D341Med (cell line): ENCODE measurements at places on chromosomes 12 and 14.

DNA sequence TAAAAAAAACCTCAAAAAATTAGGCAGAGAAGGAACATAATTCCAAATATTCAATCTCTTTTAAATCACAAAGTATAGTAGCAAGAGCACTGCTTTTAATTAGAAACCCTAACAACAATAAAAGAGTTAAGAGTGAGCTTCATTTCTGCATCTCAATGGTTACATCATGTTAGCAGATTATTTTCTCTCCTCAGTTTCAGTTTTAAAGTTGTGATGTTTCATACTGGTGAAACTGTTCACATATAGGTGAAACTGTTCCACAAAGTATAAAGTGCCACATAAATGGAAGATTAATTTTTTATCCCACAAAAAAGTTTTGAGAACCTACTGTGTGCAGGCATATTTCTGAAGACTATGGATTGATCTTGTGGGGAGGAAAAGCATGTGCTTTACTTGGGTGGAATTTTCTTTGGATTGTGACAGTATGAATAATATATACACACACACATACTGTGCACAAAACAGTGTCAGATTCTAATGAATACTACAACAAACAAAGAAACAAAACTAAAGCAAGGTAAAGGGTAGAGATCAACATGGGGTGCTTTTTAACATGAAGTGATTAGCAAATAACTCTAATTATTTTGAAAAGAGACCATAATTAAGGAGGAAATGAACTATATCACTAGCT, 17.1 kb downstream of the LUM start:
- DNase-seq = no peak

DNA sequence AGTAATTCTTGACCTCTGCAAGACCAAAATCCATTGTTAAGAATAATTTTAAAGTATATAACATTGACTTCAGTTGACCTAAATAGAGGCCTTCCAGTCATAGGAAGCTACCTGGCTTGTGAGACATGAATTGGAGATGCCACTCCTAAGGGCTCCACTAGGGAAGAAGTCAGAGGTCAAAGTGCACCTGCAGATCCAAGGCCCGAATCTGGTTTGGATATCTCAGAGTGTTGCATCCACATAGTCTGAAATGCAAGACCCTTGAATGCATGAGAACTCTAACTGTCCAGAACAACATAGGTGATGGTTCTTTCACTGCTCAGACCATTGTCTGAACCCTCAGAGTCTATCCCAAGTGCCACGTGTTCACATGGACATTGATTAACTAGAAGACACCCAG, 22.4 kb downstream of the RFX4 start:
- DNase-seq = no peak

DNA sequence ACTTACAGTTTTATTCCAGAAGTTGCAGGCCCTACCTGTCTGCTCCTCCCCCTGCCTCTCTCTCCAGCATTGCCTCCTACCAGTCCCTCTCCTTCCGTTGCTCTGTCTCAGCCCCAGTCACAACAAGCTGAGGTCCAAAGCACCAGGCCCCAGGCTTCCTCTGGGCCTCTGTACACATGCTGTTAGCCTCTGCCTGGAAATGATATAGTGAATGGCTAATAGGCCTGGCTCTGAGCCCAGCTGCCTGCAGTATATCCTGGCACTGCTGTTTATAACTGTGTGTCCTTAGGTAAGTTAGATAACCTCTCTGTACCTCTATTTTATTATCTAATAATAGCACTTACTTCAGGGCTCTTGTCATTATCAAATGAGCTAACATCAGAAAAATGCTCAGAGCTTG, 114.9 kb upstream of the PWP1 start:
- no peak for DNase-seq

DNA sequence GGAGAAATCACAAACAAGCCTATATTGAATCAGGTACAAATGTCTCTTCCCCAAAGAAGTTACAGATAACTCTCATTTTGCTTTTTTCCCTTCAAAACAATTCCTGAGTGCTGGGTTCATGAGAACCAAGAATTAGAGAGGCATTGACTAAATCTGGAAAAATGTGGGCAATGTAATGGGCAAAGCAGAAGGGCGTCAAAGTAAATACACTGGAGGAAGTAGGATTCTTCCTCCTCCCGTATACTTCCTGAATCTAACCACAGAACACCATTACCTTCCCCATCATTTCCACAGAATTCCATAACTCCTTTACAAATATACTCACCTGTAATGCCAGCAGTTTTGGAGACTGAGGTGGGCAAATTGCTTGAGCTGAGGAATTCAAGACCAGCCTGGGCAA, 3.0 kb upstream of the RBMS2 start:
- no peak for DNase-seq

DNA sequence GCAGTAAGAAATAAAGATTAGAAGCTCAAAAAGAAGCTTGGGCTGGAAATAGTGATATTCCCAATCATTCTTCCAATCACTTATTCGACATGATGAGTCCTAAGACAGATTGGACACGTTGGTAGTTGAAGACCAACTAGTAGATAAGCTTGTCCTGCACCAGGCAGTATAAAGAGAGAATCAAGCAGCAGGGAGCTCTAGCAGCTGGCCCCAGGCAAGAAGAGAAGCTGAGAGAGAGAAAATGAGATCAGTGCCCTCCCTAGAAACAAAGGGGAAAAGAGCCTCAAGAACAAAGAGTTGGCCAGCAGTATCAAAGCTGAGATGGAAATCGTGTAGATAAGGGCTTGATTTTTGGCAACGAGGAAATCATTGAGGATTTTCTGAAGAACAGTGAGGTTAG, 20.6 kb downstream of the RASSF8 start:
- no peak for DNase-seq

DNA sequence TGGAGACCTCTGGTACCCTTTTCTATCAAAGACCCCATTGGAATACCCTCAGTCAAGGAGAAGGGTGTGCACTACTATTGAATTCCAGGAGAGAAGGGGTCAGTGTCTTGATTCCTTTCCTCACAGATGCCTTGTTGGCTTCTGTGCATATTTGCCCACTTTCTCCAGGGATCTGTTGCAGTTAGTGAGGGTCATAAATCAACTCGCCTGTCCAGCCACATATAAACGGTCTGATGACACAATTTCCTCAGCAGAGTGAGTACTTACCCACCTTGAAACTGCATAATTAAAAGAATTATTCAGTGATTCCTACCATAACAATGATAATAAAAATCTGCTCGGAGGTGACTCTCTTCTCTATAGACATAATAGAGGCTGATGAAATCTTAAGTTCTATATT, 13.9 kb upstream of the DCD start:
- no peak for DNase-seq

DNA sequence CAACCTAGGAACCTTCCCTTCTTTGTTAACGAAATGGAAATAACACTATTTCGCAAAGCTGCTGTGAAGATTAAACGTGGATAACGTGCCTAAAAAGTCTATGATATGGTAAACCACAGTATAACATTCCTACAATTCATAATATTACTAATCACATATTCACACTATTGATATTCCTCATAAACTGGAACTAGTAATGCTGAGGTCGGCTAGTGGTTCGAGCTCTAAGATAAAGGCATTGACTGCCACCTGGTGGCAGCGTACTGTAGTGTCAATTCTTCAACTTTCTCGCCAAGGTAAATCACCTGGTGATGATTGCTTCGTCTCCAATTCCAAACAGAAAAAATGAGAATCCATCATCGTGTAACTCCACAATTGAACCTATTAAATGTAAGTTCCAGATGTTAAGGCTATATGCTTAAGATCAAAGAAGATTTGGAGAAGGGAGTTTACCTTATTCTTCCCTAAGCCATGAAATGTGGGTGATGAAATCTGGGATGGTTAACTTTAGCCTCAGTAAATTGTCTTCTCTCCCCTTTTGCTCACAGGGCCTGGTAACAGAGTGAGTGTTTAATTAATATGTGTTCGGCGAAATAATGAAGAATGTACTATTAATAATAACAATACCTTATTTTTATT, 197.5 kb upstream of the TMEM132C start:
- DNase-seq = peak; percentile 43

DNA sequence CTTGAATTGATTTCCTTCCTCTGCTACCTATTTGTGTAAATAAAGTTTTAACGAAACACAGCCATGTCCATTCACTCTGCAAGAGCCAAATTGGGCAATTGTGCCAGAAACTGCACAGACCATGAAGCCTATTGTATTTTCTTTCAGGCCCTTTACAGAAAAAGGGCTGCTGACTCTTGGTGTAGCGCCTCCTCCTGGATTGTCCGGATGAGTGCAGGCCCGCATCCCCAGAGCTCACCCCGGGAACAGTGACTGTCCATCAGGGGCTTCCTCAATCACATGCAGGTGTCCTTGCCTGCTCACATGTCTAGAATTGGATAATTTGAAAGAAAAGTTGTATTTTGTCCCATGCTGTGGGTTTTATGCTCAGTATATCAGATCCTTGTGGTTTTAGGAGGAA, 1282.2 kb downstream of the AACS start:
- no peak for DNase-seq

GRCh38 chr12:65900912-65901672, 76.8 kb downstream of the HMGA2 start:
- no peak for DNase-seq

DNA sequence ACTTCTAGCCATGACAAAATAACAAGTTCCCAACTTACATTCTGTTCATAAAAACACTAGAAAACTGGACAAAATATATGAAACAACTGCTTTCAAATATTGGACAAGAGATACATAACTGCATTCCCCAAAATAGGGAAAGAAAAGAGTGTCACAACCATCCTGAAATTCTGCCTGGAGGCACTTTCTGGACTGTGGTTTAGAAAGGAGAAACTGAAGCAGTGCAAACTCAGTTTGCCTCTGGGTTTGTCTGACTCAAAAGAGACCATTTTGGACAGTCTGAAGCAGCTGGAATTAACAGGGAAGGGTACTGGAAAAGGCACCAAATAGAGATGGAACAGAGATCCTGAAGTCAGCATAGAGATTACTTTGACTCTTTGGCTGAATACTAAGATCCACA, 11.3 kb upstream of the SYT1 start:
- no peak for DNase-seq

- DNase-seq = no peak
Measured at GRCh38 chr12:42625611-42626010, 36.1 kb upstream of the PRICKLE1 start.

DNA sequence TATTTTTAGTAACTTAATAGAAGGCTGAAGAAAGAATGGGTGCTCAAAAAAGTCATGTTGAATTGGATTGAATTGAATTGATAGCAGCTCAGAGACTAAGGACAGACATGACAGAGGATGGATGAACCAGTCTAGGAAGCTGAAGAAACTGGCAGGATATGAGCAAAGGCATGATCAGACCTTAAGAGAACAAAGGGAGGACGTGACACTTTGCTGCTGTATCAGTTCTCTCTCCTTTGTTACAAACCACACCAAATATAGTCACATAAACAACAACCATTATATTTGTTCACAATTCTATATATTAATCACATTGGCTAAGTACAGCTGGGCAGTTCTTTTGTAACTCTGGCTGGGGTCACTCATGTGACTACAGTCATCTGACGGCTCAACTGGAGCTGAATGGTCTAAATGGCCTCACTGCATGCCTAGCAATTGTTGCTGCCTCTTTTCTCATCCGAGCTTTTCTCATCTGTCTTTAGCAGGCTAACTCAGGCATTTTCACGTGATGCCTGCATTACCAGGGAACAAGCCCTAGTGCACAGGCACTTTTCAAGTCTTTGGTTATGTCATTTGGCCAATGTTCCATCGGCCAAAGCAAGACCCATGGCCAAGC, 355.0 kb downstream of the ETNK1 start:
- no peak for DNase-seq

DNA sequence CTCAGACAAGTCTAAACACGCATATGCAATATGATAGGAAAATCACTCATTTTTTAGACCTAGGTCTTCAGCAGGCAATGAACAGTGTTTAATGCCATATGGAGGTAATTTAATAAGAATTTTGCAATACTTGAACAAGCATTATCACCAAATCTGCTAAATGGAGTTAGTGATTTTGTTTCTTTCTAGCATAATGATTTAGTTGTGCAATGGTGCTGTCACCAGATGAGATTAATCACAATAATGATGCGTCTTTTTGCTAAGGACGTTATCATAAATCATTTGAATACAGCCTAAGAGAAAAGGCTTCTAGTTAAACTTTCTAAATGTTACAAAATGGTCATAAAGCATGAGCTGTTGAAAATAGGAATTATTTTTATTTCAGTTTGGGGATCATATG, 170.0 kb upstream of the SLC16A7 start:
- no peak for DNase-seq

DNA sequence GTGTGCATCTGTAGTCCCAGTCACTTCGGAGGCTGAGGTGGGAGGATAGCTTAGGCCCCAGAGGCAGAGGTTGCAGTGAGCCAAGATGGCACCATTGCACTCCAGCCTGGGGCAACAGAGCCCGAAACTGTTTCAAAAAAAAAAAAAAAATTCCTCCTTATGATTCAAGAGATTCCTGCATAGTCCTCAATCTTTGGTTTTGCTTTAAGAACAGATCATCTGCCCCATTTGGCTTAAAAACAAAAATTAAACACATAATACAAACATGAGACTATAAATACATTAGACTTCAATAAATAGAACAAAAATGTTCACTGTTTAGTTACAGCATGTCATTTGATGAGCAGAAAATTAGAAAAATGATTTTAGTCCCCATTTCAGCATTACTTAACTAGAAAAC, 131.2 kb downstream of the PAWR start:
- DNase-seq = no peak

DNA sequence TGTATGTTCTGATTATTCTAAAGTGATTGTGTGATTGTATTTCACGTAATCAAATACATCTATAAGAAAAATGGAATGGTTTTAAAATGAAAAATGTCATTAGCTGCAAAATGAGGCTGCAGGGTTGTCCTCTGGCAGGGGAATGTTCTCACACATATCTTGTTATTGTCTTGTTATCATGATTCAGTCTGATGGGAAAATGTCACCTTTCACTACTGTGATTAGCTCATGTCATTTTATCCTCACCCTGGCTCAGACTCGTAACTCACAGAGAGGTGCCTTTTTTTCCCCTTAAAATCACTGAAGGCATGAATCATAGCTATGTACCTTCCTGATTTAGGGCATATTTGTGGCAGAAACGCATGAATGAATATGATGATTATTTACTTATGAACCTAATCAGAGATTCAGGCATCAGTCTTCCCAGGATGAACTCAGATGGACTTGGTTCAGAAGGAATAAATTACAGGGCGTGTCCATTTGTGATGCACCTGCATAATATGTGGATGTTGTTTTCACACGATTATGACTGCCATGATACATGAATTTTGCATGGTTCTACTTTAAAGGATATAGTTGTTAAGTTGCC, 1339.2 kb downstream of the AACS start:
- no peak for DNase-seq

- no peak for DNase-seq
Measured at GRCh38 chr14:57199921-57200320, 68.8 kb downstream of the EXOC5 start.

DNA sequence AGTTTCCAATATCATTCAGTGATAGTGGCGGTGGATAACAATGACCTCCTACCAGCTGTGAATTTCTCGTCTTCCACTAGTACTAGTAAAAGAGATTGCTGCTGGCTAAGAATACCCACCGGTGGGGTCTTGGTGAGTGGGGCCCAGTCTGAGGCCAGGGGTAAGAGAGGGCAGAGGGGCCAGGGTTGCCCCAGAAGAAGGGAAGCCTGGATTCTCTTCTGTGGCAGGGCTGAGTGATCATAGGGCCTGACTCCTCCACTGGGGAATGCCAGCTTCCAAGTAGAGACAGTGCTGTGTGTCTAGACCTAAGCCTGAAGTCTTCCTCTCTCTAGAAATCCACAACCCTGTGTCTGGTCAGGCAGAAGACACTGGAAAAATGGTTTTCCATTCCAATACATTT, 5.8 kb upstream of the TMEM63C start:
- DNase-seq = no peak

GRCh38 chr12:96261557-96261956, 67.4 kb downstream of the ELK3 start:
- no peak for DNase-seq

GRCh38 chr12:105033851-105034250, 47.7 kb downstream of the NOPCHAP1 start:
- no peak for DNase-seq
